Cardiac fibroblast (primary cell): ENCODE measurements at places on chromosomes 2 and 18.
A peak's percentile ranks its signal among the peaks of the same experiment; 100 is the strongest.

- DNase-seq = no peak
These were observed 373.5 kb downstream of the SUCLG1 start for GRCh38 chr2:84085562-84085961.

DNA sequence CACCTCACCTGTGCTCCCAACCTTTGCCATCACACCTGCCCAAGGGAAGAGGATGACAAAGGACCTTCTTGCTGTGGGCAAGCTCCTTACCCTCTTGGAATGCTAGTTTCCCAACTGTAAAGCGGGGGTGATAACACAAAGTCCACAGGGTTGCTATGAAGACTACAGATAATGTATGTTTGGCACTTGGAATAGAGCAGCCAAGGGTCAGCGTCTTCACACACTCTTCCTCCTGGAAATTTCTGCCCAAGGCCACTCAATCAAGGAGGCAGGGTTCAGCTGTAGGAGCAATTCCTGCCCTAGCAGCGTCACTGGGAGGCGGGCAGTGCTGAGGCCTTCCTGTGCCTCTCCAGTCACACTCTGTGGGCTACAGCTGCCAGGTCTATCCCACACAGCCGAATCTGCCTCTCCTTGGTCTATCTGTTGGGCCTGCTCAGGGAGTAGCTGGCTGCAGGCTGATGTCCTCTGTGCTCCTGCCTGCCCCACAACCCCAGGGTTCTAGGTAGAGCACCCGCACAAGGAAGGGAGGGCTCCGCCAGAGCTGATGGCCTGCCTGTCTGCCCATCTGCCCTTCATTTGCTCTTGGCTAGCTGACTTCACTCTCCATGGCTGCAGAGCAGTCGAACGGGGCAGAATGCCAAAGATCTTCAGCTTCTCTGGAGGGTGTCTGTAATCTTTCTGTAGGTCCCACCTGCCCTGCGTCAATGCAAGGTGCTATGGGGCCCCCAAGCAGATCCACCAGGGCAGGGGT is 91.9 kb downstream of the MRO start:
- no peak for DNase-seq

DNA sequence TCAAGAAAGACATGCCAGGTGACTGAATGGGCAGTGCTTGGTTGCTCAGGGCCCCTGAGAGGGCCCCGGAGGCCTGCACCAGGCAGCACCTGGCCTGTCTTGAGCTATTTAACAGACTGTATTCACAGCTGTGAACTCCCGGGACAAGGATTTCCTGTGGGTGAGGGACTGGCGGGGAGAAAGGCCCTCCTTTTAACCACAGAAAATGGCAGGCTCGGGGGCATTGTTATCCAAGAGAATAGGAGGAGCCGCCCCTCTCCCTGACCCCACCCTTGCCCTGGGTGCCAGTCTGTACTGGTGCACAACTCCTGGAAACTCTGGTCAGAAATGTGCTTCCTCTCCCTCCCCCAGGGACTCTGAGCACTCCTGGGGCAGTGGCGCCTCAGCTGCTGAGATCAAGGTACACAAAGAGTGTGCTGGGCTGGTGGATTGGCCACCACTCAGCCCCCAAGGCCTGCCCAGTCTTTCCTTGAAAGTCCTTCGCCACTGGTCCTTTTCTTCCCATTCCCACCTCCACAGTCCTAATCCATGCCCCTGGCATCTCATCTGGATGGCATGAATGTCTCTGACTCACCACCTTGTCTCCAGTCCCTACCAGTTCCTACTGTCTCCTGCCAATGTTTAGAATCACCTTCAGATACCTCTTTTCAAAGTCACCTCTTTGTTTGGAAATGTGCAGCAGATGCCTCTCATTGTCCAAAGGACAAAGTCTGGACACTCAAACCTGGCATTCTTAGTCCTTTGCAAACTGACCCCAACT is 19.6 kb upstream of the EPAS1 start:
- no peak for DNase-seq

DNA sequence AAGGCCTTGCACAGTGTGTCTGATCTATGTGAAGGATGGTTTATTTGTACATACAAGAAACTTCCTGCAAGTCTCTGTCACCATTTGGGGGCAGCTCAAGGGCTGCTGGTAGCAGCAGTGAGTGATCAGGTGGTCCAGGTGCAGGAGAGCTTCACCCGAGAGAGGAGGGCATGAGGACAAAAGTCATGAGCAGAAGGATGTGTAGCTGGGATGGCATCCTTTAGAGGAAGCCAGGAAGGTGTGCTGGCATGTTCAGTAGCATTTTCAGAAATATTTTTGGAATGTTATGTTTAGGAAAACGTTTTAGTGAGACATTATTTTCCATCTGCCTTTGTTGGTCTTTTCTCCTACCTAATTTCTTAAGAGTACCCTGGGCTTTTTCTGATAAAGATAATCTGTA is 31.9 kb downstream of the VWA3B start:
- no peak for DNase-seq

DNA sequence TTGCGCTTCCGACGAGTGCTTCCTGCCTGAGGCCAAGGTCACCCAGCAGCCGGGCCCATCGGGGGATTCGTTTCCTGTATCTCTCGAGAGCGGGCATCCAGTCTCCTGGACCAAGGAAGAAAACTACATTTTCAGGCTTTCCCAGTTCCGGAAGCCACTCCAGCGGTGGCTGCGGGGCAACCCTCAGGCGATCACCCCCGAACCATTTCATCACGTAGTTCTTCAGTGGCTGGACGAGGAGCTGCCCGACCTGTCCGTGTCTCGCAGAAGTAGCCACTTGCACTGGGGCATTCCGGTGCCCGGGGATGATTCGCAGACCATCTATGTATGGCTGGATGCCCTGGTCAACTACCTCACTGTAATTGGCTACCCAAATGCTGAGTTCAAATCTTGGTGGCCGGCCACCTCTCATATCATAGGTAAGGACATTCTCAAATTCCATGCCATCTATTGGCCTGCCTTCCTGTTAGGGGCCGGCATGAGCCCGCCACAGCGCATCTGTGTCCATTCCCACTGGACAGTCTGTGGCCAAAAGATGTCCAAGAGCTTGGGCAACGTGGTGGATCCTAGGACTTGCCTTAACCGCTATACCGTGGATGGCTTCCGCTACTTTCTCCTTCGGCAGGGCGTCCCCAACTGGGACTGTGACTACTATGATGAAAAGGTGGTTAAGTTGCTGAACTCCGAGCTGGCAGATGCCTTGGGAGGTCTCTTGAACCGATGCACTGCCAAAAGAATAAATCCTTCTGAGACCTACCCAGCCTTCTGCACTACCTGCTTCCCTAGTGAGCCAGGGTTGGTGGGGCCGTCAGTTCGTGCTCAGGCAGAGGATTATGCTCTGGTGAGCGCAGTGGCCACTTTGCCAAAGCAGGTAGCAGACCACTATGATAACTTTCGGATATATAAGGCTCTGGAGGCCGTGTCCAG is 1.0 kb downstream of the MARS2 start:
- peak; percentile 16 for DNase-seq

DNA sequence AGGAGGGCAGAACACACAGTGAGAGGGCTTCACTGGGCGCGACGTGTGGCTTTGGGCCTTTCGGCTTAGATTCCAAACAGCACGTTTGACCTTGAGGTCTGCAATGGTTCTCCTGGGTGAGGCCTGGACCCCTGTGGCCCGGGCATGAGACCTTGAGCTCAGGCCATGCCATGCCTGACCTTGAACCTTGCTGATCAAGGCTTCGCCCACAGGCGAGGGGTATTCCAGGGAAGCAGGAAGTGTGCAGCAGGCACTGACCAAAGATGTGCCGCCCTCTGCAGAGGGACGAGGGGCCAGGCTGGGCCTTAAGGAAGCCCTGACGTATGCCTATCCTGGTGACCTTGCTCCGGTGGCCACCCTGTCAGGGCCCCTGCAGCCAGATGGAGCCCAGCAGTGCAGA is 178.3 kb upstream of the HDAC4 start:
- no peak for DNase-seq

DNA sequence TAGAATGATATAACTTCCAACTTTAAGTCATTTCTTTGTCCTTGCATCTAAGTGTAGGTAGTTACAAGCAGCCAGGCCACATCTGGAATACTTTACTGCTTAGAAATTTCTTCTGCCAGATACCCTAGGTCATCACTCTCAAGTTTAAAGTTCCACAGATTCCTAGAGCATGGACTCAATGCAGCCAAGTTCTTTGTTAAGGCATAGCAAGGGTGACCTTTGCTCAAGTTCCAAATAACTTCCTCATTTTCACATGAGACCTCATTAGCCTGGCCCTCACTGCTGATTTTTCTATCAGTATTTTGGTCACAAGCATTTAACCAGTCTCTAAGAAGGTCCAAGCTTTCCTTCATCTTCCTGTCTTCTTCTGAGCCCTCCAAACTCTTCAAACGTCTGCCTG is 7.8 kb upstream of the UGT1A9 start:
- DNase-seq = no peak

DNA sequence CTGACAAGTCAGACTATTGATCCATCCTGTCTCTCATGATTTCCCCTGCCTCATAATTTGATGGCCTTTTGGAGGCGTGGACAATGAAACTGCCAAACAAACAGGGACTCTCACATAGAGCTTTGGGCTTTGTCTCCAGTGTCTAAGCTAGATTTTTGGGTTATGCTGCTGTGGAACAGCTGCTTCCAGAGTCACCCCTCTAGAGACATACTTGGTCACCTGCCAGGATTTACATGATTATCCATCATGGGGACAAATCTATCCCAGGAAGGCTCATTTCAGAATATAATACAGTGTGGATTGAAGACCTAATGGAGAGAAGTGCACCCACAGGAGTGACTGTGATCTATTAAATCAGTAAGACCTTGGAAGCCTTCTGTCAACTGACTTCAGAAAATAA is 159.6 kb downstream of the SLC8A1 start:
- no peak for DNase-seq

- peak; percentile 88 for DNase-seq
These were observed 20.5 kb downstream of the RND3 start for GRCh38 chr2:150466741-150467620.

DNA sequence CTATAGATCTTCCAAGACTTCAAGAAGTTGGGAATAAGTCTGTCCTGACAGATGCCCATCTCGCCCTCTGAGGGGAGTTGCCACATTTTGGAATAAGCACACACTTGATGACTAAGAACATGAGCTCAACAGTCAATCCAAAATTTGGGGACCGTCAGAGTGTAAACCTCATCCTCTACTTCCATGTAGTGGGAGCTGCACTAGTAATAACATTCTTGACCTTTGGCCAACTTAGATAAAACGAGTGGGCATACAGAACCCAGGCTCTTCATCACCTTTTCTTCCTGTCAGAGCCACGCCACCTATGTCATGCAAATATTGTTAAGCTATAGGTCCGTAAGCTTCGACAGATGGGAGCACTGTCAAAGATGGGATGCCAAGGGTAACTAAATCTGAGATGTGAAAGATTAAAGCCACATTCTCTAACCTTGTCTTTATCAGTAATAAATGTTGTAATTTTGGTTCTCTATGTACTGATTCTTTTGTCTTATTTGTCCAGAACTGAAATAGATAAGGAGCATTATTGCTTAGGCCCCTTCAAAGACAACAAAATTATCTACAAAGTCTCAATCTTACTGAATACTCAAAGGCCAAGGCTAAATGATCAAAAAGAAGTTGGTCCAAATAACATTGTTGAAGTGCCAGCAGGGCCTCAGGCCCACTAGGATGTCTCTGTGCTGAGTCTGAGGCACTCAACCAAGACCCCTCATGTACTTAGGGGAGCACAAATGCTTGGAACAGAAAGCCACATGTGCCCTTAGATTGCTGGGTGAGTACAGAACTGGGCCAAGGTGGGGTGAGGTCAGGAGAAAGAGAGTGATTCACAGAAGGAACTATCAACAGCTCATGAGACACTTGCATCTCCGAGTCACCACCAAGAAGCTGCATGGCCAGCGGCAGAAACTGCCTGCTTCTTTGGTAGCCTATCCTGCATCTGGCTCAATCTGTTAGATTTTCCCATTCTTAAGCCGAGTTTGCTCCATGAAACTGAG is 15.0 kb downstream of the CDH2 start:
- DNase-seq = peak; percentile 56

GRCh38 chr18:64365106-64365505 is 216.2 kb upstream of the LINC00305 start:
- DNase-seq = no peak

- no peak for DNase-seq
These were observed 2.7 kb downstream of the ST8SIA5 start for GRCh38 chr18:46754188-46754587.

- DNase-seq = no peak
These were observed 47.6 kb upstream of the PTH2R start for GRCh38 chr2:208358758-208359631.

DNA sequence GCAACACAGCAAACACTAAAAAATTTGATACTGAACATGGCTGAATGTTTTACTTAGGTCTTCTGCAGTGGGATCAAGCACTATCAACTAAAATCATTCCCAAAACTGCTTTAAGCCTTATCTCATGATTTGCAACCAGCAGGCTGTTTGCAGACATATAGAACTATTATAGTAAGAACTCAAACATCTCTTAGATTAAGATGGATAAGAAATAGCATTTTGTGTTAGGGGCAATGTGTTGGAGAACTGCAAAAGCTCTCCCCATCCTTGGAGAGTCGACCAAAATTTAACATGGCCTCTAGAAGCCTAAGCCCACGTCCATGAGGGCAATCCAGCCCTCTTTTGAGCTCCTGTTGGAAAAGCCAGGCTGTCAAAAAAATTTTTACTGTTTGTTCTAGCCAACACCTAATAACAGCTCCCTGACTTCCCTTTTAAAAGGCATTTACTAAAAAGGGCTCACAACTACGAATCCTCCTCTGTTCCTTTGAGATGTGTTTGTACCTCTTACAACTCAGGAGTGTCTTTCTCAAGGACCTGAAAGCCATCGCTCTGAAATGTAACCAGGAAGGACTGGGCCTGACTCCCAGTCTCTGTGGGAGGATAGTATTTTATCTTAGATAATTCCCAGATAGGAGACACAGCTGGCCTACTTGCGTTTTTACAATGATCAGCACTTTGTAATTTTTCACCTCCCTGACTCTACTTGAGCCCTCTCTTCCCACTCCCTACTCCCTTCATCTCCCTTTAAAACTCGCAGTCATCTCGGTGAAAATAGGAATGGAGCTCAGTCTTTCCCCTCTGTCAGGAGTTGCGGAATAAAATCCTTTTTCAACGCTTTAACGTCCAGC is 1.4 kb downstream of the KRCC1 start:
- peak; percentile 7 for DNase-seq

DNA sequence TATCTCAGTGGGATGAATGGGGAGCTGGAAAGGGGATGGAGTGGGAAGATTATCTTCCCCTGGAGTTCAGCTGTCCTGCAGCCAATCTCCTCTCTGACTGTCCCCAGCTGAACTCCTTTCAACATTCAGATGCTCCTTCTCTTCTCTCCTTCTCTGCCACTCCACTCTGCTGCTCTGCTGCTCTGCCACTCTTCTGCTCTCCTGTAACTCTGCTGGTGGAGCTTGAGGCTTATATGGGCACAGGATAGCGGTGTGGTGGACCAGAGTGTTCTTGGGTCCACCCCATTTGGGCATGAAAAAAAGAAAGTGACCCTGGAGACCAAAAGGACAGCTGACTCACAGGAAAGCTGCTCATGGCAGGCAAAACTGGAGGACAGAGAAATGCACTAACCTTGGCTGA is 26.6 kb downstream of the FAHD2B start:
- DNase-seq = no peak

DNA sequence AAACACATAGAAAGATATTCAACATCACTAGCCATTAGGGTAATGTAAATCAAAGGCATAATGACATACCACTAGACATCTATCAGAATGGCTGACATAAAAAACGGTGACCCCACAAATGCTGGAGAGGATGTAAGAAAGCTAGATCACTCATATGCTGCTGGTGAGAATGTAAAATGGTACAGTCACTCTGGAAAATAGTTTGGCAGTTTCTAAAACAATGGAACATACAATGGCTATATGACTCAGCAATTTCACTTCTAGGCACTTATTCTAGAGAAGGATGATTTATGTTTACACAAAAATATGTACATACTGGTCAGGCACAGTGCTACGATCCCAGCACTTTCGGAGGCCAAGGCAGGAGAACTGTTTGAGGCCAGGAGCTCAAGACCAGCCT is 87.3 kb downstream of the COLEC12 start:
- DNase-seq = peak; percentile 74
